ENCODE measurements at places on chromosomes 13 and 19.

- DNase-seq, result peak; percentile 77
Measured at GRCh38 chr13:99086267-99087097, 108.6 kb upstream of the DOCK9 start.

DNA sequence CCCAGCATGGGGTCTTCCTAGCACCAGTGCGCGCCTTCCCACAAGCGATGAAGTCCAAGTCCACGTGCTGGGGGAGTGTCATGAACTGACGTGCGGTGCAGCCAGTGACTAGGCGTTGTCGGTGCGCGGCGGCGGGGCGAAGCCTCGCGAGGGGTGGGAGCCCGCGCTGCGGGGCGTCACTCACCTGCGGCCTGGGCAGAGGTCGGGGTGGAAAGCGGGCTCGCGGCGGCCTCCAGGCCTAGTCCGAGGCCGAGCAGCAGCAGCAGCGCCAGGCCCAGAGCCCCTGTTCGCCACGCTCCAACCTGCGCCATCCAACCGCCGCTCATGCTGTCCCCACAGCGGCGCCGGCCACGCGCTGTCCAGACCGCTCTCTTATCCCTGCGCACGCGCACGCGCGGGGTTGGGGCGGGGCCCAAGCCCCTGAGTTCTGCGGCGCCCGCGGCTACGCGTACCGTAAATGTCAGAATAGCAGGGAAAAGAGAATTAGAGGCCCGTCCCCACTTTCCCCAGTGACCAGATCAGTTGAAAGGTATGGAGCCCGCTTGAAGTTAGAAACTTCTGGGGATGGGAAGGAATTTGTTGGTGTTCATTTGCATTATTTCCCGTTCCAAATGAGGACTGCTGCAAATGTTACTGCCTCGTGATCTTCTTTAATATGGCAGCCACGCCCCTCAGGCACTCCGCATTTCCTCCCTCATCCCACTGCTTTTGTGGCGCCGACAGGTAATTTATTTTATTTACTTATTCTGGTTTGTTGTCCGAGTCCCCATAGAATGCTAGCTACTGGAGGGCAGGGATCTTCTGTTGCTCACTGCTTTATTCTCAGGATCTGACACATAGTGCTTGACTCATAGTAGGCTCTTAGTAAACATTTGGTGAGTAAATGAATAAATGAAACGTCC lies at the start of gene CD320:
CD320 (minus strand) TSS at position 394 of the 902 bp plus-strand sequence; CDS start at position 326, 68 bp downstream.
- DNase-seq, result peak; percentile 93

DNA sequence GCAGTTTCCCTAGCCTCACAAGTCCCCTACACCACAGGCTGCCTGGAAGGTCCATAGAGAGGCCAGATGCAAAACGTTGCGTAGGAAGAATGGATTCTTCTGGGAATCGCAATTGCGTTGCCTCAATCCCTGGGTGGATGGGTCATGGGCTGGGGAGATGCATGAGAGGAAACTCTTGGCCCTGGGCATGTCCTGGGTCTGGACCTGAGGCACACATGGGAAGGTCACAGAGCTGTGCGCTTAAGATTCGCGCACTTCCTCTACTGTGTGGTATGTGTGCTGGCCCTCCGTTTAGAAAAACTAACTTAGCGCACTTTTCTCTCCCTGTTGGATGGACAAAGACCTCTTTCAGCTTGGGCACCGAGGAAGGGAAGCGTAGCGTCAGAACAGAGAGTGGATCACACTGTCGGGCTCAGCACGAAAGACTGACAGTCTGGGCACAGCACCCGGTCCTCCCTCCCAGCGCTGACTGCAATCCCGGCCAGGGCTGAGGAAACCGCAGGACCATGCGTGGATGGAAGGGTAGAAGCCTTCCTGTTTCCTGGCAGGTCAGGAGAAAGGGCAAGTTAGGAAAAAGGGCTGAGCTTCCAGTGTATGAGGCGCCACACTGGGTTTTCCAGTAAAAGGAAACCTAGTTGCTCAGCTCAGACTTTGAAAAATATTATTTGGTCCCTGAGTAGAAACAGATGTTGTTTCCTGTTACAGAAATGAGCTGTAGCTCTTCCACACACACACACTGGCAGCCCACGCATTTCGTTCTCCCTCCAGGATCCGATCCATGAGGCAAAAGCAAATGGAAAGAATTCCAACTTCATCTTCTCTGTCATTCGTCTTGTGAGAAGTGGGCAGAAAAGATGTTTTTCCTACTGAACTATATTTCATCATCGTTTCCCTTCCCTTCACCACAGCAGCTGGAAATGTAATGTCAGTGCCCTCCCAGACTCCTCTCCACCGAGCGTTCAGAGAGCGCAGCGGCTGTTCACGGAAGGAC lies 86.0 kb downstream of the ING1 start:
- DNase-seq, result no peak

- no peak for DNase-seq
Measured at GRCh38 chr13:91739751-91740150, 341.3 kb downstream of the GPC5 start.

DNA sequence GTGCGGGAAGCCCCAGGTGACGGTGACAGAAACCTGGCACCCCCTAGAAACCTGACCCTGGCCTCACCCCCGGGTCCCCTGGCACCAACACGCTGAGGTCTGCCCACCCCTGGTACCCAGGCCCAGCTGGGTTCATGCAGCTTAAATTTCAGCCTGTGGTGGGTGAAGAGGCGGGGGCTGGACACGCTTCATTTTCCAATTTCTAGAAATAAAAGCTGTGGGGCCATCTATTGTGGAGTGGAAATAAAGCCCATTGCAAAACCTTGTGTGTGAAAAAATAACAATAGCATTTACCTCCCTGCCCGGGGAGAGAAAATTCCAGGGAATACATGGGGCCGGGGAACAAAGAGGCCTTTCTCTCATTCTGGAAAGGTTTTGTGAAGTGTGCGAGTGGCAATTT lies 7.5 kb upstream of the FUT5 start:
- no peak for DNase-seq

GRCh38 chr13:30204564-30204963 lies 102.8 kb downstream of the KATNAL1 start:
- no peak for DNase-seq

DNA sequence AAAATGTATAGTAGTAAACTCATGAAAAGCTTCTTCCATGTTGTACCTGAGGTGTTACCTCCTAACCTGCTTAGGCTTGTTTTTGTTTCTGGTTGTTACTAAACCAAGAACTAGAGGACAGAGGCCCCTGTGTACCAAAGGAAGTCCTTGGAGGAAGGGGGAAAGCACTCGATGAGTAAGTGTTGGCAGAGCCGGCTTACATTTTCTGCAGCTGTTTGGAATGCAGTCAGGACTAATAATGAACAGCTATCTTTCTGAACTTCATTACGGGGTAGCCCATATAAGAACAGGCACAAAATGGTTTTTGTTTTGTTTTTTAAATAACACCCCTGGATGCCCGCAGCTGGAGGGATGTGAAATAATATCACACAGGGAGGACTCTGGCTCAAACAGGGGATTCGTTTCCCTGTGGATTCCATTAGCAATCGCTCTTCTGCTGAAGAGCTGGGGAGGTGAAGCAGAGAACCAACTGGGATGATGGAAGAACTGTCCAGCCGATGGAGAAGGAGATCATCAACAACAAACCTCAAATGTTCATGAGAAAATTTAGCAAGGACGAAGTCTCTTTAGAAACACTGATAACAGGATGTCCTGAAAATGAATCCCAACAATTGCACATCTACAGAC lies 214.2 kb upstream of the MAB21L1 start:
- DNase-seq, result no peak

GRCh38 chr13:107348925-107349324 lies 781.0 kb upstream of the ARGLU1 start:
- DNase-seq, result no peak

DNA sequence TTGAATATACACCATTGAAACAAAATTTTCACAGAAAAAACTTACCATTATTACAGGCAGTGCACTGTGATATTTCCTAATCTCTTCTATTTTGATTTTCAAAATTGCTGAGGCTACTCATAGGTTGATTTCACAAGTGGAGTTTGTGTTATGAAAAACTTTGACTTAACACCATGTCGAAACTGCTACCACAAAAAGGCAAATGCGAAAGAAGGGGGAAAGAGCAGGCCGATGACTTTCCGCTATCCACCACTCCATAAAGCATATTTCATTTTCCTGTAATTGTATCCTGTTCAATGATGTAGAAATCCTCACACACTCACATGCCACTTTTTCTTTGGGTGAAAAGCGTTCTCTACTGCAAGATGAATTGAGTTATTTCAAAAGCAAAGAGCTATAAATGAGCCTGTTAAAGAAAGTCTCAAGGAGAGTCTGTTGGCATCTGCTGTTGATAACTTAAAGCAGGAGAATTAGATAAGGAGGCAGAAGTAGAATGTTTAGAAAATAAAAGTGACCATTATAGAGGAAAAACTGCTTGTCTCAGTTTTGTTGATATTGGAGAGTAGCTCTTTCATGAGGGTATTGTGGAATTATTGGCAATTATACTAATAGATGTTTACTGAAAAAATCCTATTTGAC lies 18.8 kb downstream of the KL start:
- DNase-seq, result no peak

- DNase-seq, result peak; percentile 72
Measured at GRCh38 chr13:99496184-99497142, 4.8 kb upstream of the TM9SF2 start.

- no peak for DNase-seq
Measured at GRCh38 chr13:110129076-110129475, 177.9 kb downstream of the COL4A1 start.

GRCh38 chr13:86976521-86977324 lies 694.4 kb upstream of the SLITRK5 start:
- no peak for DNase-seq

All from activated CD8-positive, alpha-beta memory T cell treated with anti-CD3 and anti-CD28 coated beads, Interleukin-2, amount 50 U/mL, for 48 hours (primary cell).